ENCODE measurements at places on chromosomes 1 and 21. TPM values are rescaled to one million over a fixed set of nuclear protein-coding genes. Genes with fewer than 3 reads are reported as not detected.

CAMK2N1 gene
- total RNA-seq, result 69.2 TPM

FMO2 gene
- total RNA-seq, result not detected

AKNAD1 gene
- total RNA-seq, result not detected

PRR9 gene
- not detected for total RNA-seq

GREM2 gene
- total RNA-seq, result 0.48 TPM

LRRC71 gene
- total RNA-seq, result not detected
